ENCODE measurements at places on chromosomes 12 and 14.

DNA sequence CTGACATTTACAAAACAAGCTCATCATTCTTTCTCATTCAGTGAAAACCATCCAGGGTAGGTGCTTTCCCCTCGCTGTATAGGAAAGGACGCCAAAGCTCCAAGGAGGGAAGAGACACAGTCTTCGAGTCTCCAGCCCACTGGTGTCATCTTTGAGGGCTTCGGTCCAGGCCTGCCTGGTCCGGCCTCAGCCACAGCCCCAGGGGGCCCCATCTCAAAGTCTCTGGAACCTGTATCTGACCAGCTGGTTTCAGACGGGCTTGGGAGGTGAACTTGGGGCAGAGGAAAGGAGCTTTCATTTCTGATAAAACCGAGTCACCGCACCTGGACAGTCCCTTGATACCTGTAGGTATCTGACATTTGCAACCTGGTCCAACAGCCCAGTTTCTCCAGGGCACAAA, 229.5 kb upstream of the RTL1 start:
- no peak for DNase-seq

GRCh38 chr12:126883697-126884096, 1383.3 kb upstream of the TMEM132C start:
- DNase-seq = no peak

DNA sequence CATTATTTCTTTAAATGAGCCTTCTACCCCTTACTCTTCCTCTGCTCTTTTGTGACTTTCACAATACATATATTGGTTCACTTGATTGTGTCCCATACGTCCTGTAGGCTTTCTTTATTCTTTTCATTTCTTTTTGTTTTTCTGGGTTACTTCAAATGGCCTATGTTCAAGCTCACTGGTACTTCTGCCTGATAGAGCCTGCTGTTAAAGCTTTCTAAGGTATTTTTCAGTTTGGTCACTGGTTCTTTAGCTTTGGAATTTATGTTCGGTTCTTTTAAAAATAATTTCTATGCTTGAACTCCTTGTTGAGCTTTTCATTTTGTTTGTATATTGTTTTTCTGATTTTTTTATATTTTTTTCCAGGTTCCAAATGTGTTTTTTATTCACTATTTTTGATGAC, 81.9 kb downstream of the E2F7 start:
- no peak for DNase-seq

- no peak for DNase-seq
Observed at GRCh38 chr14:104117341-104118005, 20.9 kb upstream of the KIF26A start.

- no peak for DNase-seq
Observed at GRCh38 chr12:53995378-53996239, 4.4 kb upstream of the HOXC9 start.

- DNase-seq = no peak
Observed at GRCh38 chr12:32312049-32312670, 87.2 kb upstream of the FGD4 start.

DNA sequence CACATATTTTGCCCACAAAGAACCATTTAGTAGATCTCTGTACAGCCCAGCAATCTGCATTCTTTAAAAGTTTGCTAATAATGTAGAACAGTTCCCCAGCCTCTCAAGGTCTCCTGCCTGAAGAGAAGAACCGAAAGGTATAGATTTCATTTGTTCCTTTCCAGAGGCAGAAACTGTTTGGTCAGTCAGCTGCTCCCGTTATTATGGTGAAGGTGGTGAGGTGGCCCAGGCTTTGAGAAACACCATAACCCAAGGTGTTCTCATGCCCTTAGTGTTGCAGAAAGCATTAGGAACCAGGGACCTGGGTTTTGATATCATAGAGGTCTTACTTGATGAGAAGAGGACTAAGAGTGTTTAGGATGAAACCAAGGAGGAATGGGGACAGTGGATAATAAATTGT, 65.3 kb downstream of the SUSD6 start:
- DNase-seq = no peak

DNA sequence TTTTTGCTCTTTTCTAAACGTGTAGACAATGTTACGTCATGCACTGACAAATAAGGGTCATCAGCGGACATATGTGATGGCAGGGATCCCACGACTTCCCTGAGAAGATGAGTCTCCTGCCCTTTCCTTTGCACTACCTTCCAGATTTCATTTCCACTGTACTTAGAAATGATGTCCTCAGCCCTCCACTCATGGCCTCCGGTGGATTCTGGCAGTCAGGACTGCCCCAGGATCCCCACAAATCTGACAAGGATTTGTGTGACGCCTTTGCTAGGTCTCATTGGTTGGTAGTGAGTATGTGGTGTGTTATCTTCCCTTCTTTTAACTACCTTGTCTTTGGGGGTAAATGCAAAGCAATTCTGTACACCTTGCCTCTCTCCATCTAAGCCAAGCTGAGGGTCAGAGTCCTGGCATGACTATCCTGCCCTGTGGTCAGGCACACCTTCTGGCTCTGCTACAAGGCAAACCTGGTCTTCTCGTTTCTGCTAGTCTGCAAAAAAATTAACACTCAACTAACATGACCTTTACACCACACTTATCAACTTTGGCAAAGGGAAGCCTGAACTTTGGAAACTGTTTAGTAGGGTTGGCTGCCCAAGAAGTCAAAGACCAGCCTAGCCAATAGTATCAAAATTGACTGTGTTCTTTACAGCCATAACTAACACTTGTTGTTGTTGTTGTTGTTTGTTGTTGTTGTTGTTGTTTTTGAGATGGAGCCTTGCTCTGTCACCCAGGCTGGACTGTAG, 17.3 kb upstream of the DHRS4 start:
- no peak for DNase-seq

GRCh38 chr12:50185301-50185895, 18.2 kb upstream of the CERS5 start:
- DNase-seq = no peak

DNA sequence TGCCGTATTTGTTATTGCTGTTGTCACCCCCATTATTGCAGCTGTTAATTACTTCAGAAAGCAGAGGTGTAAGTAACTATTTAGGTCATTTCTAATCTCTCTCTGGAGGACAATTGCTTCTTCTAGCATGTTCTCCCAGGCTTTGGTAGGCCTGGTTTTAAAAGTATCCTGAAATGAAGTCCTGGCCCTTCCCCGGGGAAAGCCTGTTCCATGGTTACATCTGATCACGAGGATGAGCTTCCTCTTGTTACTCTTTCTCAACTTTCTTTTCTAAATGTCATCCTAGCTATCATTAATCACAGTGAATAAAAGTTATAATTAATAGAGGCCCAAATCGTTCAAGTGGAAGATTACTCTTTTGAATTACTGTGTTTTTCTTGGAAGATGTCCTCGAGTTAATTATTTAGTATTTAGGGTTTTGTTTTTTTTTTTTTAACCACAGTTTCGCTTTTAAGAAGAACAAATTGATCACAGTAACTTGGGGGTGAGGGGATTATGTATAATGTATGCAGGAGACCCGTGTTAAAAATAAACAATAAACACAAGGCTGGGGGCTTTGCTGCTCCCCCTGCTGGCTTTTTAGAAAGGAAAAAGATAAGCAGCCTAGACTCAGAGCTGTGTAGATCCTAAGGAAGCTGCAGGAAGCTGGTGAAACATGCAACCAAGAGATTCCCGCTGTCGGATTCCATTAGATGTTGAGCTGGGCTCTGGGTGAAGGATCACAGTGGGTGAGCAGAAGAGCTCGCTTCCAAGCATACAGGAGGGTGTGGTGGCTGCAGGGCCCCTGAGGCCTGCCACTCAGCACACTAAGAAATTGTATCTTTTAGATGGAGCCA, 420.1 kb downstream of the FUT8 start:
- DNase-seq = no peak

GRCh38 chr12:130989391-130989790, 35.7 kb downstream of the ADGRD1 start:
- DNase-seq = no peak

DNA sequence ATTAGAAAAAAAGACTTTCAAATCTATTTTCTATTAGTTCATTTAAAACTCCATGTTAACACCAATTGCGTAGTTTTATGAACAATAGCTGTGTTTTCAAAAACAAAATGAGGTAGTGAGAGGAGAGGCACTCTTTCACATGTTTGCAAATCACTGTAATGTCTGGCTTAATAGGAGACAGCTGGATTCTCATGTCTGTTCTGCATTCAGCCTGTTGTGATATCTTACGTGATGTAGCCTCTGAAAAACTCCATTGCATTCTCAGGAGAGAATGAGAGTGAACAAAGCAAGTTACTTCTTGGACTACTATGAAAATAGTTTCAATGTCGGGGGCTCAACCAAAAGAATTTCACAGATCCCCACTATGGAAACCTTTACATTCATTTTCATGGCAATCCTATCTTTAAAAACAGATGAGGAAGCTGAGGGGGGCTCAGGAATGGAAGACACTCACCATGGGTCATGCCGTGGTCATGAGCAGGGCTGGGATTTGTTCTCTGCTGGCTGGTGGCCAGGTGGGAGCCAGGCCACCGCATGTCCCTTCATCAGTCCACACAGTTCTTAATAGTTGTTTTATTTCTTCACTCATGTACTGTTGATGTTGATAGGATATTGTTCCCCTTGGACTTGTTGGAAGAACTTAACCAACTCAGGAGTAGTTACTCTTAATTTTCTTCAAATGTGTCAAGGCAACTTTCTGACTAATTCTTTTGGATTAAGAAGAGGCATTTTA, 346.2 kb upstream of the FAR2 start:
- no peak for DNase-seq

DNA sequence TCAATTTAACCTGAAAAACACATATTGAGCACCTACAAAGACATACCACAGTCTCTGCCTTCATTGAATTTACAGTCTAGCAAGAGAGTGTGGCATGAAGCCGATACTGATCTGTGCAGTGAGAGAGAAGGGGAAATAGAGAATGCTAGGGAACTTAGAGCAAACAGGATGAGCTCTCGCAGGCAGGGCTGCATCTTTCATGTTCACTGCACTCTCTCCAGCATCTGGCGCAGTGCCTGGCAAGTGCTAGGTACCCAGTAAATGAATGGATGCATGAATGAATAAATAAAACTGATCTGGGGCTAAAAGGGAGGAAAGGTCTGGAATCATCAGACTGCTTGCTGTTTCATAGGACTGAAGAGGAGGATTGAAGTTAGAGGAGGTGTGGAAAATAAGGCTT, 256.5 kb upstream of the NPAS3 start:
- no peak for DNase-seq

DNA sequence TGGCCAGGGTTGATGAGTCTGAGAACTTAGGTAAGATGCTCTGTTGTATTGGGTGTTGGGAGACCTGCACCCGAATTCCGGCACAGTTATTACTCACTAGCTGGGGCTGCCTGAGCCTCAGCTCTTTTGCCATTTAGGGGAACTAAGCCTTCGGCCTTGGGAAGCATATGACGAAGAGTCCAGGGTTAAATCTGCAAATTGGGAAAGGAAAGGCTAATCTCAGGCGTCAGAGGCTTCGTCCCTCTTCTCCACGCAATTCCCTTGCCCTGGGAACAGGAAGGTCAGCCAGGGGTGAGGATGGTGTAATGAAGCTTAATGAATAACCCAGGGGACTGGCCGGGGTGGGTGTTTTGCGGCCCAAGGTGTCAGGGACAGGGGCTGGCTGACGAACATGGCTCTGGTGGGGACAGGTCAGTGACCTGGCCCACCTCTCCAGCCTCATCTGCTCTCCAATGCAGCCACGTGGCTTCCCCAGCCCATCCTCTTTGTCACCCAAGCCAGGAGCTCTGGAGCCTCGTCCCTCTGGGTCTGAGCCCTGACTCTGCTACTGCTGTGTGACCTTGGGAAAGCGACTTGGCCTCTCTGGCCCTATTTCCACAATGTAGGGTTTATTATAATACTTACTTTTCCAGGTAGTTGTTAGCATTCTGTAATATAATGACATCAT, 3.8 kb upstream of the SDSL start:
- DNase-seq = peak; percentile 79

DNA sequence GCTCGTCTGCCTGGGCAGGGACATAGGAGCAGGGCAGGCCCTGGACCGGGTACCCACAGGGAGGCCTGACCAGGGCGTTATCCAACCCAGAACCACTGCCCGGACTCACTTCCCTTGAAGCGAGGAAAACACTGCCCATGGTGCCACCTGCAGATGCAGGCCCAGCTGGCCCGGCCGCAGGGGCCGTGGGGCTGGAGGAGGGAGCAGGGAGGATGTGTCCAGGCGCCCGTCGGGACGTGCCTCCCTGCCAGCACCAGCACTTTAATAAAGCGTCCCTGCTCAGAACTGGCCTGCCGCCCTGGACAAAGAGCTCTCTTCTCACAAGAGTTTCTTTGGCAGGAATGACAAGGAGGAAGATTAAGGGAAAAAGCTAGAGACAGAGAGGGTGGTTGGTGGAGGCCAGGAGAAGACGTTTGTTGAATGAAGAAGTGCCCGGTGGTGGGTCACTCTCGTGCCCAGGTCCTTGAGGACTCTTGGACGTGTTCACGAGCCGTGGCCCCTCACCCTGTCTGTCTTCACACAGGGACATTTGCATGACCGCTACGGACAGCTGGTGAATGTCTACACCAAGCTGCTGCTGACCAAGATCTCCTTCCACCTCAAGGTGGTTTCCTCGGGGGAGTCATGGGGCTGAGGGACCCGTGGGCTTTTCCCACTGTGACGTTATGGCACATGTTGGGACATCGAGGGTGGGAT, 14.2 kb downstream of the HIP1R start:
- no peak for DNase-seq

- no peak for DNase-seq
Observed at GRCh38 chr12:46240436-46240835, 28.4 kb downstream of the SLC38A1 start.

DNA sequence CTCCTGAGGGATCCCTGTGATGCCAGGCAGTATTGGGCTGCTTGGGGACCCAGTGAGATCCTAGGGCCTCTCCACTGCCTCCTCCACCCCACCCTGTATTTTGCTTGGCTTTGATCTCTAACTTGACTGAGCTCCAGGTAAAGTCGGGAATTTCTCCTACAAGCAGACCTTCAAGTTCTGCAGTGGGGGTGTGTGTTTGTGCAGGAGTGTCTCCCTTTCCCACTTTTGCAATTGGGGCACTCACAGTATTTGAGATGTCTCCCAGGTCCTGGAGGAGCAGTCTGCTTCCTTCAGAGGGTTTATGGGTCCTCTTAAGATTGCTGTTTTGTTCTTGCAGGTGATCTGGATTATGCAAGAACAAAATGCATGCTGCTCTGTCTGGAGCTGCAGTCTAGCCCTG, 68.9 kb downstream of the ALG10B start:
- no peak for DNase-seq

DNA sequence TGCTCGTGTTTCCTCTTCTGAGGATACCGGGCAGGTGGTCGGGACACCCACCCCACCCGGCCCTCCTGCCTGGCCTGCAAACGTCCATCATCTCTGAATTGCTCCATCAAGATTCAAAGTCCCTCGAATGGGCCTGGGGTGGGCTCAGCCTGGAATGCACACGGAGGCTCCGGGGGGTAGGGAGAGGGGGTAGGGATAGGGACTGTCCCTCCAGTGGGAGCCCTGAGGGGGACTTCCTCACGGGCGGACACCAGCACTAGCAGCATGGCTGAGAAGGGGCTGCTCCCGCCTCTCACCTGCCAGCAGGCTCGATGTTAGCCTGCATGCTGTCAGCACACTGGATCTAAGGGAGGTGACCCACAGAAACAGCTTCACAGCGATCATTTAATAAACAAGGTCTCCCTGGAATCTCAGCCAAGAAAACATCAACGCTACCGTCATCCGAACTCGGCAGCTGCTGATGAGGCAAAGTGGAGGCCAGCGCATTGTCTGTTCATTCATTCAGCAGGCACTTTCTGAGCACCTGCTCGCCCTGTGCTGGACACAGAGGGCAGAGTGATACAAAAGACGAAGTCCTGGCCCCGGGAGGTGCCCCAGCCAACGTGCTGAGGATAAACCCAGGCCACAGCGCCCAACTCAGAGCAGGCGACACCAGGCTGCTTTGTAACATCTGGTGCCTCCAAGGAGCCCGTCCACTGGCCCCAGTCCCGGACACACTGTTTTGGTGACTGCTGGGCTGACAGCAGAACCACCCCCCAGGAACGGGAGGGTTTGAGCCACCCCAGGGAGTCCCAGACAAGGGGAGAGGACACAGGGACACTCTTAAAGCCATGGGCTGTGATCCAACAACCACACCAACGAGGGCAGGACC, 6.3 kb downstream of the TMEM179 start:
- DNase-seq = no peak

All from liver (tissue), 10 donors.